ENCODE measurements at places on chromosomes 7 and 10. TPM values are rescaled to one million over a fixed set of nuclear protein-coding genes. Genes with fewer than 3 reads are reported as not detected.

GRCh38 chr7:14040528-14040927, 51.1 kb upstream of the ETV1 start:
- H3K4me3 ChIP-seq, result no peak overlapping the region
- no peaks in the 10 kb centered on the region for H3K4me1 ChIP-seq
- H3K27ac ChIP-seq, result no peak overlapping the region
- no peak for DNase-seq

GRCh38 chr10:77173615-77174461, 463.8 kb downstream of the KCNMA1 start:
- H3K4me1 ChIP-seq, result no peaks in the 10 kb centered on the region
- H3K4me3 ChIP-seq, result no peak overlapping the region
- H3K36me3 ChIP-seq, result no peaks in the 10 kb centered on the region
- no peak overlapping the region for H3K27ac ChIP-seq
- H3K27me3 ChIP-seq, result peaks cover 21% of the 10 kb centered on the region
- peak; percentile 66 for DNase-seq

ANKRD26 gene
- 5.5 TPM for total RNA-seq

POT1 gene
- 19.5 TPM for total RNA-seq

DNA sequence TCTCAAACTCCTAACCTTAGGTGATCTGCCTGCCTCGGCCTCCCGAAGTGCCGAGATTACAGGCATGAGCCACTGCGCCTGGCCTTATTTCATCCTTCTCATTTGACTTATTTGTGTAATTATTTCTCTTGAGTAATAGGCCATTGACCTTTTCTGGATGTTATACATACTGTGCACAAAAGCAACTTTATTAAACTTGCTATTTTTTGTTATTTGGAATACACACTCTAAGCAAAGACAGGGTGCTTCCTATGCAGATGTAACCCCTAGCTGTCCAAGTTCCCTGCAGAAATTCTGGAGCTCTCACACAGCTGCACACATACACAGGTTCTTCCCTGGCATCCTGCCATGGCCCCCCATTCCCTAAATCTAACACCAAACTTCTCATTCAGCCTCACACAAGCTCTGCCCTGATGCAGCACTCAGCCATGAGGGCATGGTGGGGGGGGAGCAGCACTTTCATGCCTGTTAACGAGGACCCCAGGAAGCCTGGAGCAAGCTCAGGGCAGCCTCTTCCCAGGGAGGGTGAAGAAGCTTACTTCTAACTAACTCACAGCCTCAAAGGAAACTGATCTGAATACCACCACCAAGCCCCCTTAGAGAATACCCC, 33.2 kb downstream of the SH3PXD2A start:
- no peak overlapping the region for H3K27ac ChIP-seq
- H3K4me3 ChIP-seq, result no peak overlapping the region
- H3K4me1 ChIP-seq, result no peaks in the 10 kb centered on the region
- peaks cover 16% of the 10 kb centered on the region for H3K27me3 ChIP-seq

GRCh38 chr7:8594115-8594514, 160.7 kb downstream of the NXPH1 start:
- H3K36me3 ChIP-seq, result no peaks in the 10 kb centered on the region
- no peak overlapping the region for H3K4me3 ChIP-seq
- DNase-seq, result no peak
- H3K4me1 ChIP-seq, result no peaks in the 10 kb centered on the region

- no peaks in the 10 kb centered on the region for H3K27me3 ChIP-seq
- H3K36me3 ChIP-seq, result no peaks in the 10 kb centered on the region
- peaks cover 12% of the 10 kb centered on the region for H3K4me1 ChIP-seq
- H3K27ac ChIP-seq, result no peak overlapping the region
- no peak for DNase-seq
Observed at GRCh38 chr7:54778696-54779540, 19.9 kb upstream of the SEC61G start.

SPDYE3 gene
- not detected for total RNA-seq

BLOC1S2 gene
- 54.6 TPM for total RNA-seq

H2BK1 gene
- 0.69 TPM for total RNA-seq

DNA sequence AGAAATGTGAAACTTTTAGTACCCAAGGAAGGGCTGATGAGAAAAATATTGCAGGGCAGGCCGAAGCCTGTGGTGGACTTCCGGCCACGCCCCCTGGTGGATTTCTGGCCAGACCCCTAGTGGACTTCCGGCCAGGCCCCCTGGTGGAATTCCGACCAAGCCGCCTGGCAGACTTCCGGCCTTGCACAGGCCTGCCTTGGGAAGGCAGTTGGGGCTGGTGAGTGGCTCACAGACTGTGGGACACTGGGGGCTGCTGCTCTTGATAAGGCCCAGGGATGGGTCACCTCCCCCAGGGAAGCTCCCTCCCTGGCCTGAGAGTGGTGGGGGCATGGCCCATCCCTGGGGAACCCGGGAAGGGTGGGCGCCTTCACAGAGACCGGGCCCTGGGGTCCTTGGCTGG, 116.4 kb upstream of the MKI67 start:
- no peak overlapping the region for H3K27ac ChIP-seq
- DNase-seq, result peak; percentile 8
- no peaks in the 10 kb centered on the region for H3K36me3 ChIP-seq
- H3K27me3 ChIP-seq, result peaks cover 12% of the 10 kb centered on the region

DNA sequence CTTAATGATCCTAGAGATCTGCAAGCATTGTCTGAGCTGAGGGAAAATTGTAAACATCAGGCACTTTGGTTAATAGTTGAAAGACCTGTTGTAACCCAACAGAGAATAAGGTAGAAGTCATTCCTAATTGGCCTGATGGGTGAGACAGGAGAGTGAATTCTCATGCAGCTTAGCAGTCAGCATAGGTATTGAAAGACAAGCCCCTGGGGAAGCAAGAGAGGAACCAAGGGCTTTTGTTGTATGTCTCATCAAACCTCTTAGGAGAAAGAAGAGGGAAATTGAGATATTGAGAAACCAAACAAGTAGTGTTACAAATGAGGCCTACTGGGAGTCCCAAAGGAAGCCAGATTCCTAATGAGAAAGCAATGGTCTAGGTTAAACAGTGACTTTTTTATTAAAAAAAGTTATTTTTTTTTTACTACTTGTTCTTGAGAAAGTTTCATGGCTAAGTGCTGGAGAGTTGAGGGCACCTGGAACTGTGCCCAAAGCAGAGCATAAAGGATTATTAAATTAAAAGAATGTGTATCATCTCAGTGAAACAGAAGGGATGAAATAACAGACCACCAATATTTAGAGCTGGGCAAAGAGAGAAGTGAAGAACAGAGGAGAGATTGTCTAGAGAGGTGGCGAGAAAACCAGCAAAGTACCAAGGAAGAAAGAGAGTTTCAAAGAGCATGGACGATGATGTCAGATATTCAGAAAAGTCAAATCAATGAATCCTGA, 168.9 kb downstream of the CDK14 start:
- H3K4me3 ChIP-seq, result no peak overlapping the region
- DNase-seq, result no peak
- no peaks in the 10 kb centered on the region for H3K4me1 ChIP-seq
- no peaks in the 10 kb centered on the region for H3K36me3 ChIP-seq
- H3K27ac ChIP-seq, result no peak overlapping the region

DNA sequence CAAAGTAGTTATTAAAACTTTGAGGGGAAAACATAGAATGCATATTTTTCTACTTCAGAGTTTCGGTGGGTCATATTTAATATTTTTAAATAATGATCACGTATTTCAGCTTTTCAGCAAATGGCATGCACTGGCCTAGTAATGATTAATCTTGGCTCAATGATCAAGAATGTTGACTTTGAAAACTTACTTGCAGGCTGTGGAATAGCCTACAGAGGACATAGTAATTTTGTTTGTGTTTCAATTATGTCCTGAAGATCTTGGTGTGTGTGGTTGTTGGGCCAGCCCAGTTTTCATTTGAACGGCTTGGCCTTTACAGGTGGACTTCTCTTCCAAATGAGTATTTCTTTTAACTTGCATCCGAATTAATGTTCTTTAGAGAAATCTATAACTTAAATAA, 35.1 kb downstream of the ADD3 start:
- DNase-seq, result no peak
- H3K4me1 ChIP-seq, result no peaks in the 10 kb centered on the region
- no peak overlapping the region for H3K27ac ChIP-seq
- H3K4me3 ChIP-seq, result no peak overlapping the region

GRCh38 chr7:157404845-157405481, 68.2 kb downstream of the DNAJB6 start:
- H3K4me3 ChIP-seq, result no peak overlapping the region
- no peaks in the 10 kb centered on the region for H3K36me3 ChIP-seq
- no peak overlapping the region for H3K27ac ChIP-seq
- H3K27me3 ChIP-seq, result no peaks in the 10 kb centered on the region
- no peaks in the 10 kb centered on the region for H3K4me1 ChIP-seq

DNA sequence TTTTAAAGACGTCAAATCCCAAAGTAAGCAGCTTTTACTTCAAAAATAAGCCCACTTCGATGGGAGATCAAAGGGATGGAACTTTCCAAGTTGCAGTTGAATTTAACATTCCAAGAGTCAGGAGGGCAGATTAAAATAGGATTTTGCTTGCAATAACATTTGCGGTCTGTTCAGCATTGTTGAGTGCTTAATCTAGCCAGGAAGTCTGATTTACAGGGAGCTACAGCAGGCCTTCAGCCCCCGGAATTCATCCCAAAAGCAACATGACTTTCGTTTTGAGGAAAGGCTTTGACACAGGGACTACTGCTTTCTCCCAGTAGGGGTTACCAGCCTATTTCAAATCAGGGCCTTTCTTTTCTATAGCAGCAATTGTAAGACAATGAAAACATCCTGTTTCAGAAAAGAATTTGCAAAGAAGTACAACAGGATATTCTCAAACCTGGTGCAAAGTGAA, 279.6 kb upstream of the PITRM1 start:
- no peak for DNase-seq
- H3K27me3 ChIP-seq, result no peaks in the 10 kb centered on the region
- H3K4me1 ChIP-seq, result peaks cover 13% of the 10 kb centered on the region
- peak overlapping the region; percentile 36 for H3K27ac ChIP-seq

DNA sequence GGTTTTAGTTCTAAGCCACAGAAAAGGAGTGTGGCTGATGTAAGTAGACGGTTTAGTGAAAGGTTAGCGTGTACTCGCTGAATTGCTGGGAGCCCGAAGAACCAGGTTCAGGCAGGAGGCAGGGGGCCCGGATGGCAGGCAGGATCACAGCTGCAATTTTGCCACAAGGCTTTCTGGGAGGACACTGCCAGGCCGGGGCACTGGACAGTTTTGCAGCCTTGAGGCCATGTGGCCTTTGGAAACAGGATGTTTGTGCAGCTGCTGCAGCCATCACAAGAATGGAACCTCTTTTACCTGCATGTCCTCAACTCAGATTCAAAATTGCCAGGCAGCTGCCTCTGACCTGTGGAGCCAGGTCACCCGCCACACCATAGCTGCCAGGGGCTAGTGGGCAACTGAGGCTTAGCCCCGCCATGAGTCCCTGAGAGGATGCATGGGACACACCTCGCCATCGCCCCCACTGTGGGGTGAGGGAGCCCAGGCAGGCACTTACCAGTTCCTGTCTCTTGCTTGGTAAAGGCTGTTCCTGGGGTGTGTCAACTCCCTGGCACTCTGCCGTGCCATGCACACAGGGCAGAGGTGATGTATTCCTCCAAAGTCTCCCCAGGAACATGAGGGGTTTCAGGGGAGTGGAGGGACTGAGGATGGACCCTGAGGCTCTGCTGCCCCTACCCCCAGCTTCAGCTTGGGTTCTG, 188.6 kb downstream of the RPS24 start:
- no peak overlapping the region for H3K27ac ChIP-seq
- no peaks in the 10 kb centered on the region for H3K4me1 ChIP-seq
- H3K27me3 ChIP-seq, result peaks cover 12% of the 10 kb centered on the region
- DNase-seq, result no peak

DNA sequence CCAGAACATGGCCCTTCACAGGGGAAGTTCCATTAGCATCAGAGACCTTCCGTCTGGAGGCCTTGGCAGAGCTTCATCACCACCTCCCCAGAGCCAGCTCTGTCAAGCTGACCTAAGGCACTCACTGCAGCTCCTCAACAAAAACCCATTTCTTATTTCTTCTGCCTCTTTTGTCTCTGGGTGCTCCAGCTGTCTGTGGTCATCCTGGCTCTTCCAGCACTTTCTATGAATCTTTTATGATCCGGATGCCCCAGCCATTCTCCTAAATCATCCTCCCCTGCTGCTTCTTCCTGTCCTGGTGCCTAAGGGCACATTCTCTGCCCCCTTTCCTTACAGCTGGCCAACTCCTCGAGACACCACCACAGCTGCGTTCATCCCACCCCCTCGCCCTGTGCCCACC, 171.7 kb upstream of the INSYN2A start:
- H3K27me3 ChIP-seq, result no peaks in the 10 kb centered on the region
- no peak overlapping the region for H3K4me3 ChIP-seq
- DNase-seq, result no peak
- no peak overlapping the region for H3K27ac ChIP-seq

DNA sequence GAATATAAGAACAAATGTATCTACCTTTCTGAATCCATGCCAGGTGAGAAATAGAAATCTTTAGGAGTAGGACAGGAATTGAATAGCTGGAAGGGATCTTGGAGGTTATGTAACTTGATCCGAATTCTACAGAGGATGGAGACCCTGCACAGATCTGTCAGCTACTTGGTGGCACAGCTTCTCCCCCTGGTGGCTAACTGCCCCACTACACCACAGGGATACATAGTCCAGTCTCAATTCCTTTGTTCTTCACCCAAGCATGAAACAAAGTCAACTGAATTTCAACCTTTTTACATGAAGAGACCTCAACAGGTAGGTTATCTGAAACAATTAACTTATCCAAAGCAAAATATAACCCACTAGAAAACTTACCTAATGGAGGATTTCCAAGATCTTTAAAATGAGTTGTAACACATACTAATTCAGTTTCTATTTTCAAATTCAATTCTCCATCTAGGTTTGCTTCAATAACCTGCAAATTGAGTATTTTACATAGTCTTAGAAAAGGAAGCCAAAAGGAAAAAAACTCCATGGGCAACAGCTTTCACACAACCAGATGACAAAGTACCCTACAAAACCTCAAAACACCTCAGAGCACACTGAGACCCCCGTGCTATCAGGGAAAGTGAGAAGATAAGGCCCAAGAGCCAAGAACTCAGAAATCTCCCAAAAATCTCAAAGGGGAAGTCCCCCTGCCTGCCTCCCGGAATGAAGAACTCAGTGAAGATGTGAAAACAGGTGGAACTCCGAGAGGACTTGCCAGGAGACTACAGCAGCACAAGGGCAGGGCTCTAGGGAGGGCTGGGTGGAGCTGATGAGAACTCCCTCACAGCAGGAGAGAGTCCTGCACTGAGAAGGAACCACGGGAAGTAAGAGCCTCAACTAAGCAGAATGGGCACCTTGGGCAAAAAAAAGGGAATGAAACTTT, 10.3 kb downstream of the HUS1 start:
- H3K4me3 ChIP-seq, result no peak overlapping the region
- H3K36me3 ChIP-seq, result peaks cover 47% of the 10 kb centered on the region
- H3K27ac ChIP-seq, result no peak overlapping the region
- no peaks in the 10 kb centered on the region for H3K27me3 ChIP-seq

All from HCT116 (cell line).